DMS 273 treated with DMSO at 0.1 percent for 48 hours (cell line): ENCODE measurements at places on chromosomes 5 and 9.

DNA sequence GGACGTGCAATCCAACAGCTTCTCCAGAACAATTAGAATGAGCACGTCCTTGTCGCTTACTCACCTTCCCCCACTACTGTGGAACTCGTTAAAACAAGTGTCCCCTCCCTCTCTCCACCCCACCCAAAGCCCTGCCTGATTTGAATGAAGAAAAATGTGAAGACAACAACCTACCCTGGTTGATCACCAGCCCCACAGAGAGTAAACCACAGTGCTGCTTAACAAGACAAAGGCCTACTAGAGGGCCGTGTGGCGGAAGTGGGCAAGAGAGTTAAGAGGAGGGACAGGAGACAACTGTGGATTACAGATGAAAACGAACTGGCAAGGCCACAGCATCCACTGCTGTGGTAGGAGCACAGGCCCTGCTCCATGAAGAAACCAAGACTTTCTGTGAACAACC, 51.1 kb downstream of the CDK5RAP2 start:
- no peak for DNase-seq

DNA sequence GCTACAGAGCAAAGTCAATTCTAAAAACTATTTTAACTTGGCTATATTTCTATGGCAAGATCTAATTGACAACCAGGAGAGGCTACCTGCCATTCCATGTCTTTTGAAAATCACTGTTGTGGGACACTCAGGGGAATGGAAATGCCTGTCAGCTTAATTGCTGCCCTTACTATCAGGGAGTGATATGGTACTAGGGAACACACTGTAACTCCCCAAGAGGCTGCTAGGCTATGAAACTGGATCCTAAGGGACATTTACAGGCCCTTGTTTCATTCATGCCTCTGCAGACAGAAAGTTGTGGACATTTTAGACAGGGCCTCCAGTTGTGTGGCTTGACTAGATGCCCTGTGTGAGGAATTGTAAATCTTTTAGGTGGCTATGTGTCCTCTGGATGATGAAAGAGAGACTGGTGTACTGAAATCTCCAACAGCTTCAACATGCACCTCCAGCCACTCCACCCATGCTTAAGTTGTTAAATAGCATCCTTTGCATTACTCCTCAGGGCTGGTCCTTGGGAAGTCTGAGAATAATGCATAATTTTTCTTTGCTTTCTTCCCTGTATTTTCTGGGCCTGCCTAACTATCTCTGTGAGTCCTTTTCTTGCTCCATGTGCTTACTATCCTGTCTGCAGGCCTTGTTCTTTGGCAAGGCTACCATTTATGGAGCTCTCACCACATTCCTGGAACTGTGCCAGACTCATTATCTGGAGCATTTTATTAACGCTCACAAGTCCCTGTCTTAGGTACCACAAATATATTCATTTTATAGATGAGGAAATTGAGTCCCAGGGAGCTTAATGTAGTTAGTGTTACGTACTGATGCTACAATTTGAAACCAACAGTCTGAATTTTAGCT, 3.2 kb downstream of the MROH2B start:
- no peak for DNase-seq

- no peak for DNase-seq
Measured at GRCh38 chr9:109428854-109429253, 69.3 kb downstream of the PTPN3 start.

DNA sequence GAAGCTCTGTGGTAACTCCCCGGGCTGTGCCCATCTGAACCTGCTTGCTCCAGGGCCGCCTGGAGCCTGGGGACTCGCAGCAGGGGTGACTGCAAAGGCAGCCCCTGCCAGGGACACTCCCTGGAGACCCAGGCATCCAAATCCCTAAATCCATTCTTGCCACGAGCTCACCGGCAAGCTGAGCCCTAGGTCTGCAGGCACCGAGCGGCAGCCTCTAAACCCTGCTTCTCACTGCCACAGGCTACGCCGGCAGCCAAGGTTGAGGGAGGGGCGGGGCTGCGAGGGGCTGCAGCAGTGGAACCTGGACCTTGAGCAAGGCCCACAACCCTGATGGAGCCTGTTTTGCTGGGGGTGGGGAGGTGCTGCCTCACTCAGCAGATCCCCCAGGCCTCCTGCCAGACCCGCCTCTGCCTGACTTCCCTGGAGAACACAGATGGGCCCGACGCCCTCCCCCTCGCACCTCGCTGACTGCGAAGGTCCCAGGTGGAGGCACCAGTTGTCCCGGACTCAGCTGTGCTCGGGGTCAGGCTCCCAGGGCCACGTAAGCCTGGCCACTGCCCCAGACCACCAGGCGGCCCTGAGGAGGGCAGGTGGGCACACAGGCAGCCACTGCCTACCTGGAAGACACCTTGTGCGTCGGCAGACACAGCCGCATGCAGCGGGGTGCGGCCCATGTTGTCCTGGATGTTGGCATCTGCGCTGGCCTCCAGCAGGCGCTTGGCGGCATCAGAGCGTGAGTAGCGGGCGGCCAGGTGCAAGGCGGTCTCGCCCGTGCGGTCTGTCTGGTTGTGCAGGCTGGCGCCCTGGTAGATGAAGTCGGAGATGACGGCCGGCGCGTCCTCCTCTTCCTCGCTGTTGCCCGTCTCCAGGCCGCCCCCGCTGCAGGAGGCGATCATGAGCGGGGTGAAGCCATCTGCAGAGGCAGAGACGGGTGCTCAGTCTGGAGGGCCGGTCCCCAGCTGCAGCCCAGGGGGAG, 17.4 kb upstream of the SEC16A start:
- no peak for DNase-seq

DNA sequence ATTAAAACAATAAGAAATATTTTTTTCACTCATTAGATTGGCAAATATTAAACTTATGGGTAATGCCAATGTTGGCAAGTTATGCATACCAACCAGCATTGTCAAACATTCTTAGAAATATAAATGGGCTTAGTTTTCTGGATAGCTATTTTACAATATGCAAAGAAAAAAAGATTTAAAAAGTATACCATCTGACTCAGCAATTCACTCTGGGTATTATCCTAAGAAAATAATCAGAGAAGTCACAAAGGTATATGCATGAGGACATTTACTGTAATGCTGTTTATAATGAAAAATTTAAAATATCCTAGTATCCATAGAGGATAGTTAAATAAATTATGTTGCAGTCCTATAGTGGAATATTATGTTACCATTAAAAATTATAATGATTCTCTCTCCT, 57.4 kb upstream of the PTPDC1 start:
- DNase-seq, result no peak

- DNase-seq, result no peak
Measured at GRCh38 chr9:38286357-38286756, 106.1 kb upstream of the ALDH1B1 start.

- no peak for DNase-seq
Measured at GRCh38 chr5:149100331-149100730, 37.5 kb upstream of the SH3TC2 start.

- DNase-seq, result no peak
Measured at GRCh38 chr5:98638701-98639100, 134.8 kb upstream of the RGMB start.

- DNase-seq, result no peak
Measured at GRCh38 chr5:54837093-54837492, 148.3 kb downstream of the ESM1 start.

- no peak for DNase-seq
Measured at GRCh38 chr9:87433853-87434252, 63.8 kb upstream of the DAPK1 start.

DNA sequence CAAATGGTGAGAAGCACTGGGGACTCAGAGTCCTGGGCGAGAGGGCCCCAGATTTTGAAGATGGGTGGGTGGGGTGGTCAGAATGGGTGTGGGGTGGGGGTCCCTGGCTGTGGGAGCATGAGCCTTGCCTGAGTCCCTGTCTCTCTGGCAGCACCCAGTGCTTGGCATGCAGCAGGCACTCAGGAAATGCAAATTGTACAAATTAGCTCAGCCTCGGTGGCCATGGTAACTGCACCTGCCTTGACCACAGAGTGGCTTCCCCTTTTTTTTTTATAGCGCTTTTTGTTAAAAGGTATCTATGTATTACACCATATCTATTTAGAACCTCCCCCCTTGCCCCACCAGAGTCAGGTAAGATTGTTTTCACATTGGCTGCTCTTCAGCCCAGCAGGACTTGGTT, 19.2 kb upstream of the PITX1 start:
- no peak for DNase-seq

- DNase-seq, result no peak
Measured at GRCh38 chr5:161614342-161614741, 67.8 kb upstream of the GABRB2 start.

DNA sequence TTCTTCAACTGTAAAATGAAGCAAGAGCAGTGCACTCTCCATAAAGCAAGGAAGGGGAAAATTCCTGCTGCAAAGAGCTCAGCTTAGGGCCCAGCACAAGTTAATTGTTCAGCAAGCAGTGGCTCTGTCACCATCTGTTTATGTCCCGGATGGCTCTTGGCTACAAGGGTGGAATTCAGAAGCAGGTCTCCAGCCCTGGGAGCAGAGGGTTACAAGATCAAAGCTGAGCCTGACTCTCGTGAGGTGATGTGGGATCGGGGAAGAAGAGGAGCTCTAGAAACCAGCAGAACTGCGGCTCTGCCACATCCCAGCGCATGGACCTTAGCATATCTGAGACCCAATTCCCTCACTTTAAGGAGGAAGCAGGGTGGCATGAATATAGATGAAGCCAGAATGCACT, 25.2 kb upstream of the OLFM1 start:
- no peak for DNase-seq

DNA sequence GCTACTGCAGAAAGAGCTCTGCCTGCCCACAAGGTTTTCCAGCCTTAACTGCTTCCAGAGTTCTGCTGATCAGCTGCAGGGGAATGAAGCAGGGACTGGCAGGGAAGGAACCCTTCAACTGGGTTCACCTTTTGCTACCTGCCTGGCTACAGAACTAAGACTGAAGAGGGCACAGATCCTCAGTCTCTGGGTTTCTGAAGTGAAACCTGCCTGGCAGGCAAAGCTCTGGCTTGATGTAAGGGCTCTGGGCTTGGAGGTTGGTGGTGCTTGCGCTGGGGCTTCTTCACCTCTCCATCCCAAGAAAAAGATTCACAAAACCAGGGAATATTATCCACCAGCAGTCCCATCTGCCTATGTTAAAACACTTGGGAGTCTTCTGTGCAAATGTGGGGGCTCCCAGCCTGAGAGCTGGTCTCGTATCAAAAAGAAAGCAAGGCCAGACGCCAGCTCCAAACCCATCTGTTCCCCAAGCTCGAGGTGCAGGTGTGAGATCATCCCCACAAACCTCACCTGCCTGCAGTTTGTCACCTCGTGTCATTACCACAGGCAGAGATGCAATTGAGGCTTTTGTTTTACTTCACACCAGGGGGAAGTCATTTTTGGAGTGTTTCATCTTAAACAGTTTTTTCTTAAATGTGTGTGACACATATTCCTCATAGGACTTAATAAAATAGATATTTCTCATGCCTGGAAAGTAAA, 58.3 kb downstream of the BNC2 start:
- DNase-seq, result no peak

DNA sequence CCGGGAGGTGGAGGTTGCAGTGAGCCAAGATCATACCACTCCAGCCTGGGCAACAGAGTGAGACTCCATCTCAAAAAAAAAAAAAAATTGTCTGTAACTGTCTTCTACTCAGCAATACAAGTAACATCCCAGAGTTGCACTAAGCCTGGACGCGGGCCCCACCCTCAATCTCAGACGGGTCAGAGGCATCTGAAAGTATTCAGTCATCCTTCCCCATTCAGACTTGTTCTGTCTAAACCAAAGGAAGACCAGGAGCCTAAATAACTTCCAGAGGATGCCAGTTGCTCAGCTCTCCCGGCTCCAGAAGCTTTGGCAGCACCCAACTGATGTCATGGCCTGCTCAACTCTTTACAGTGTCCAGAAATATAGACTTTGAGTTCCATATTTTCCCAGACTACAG, 218.6 kb downstream of the AUH start:
- no peak for DNase-seq

GRCh38 chr9:23586906-23587305, 239.1 kb downstream of the ELAVL2 start:
- DNase-seq, result no peak

DNA sequence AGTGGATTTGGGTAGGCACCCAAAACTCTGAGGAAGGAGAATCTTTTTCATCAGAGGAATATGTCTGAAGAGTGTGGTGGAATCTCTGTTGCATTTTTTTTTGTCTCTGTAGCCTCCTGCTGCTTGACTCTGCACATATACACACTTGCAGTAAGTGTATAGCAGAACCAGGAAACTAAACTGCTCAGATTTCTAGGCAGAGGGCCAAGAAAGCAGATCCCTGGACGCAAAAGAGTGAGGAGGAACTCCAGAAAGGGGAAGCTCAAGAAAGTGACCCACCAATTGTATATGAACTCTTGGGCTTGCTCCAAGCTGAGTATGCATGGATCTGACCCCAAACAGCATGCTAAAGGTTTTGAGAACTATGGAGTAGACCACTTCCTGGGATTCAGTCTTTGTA, 181.8 kb downstream of the GADD45G start:
- DNase-seq, result no peak

- DNase-seq, result peak; percentile 14
Measured at GRCh38 chr9:125932012-125932411, 184.8 kb downstream of the PBX3 start.

DNA sequence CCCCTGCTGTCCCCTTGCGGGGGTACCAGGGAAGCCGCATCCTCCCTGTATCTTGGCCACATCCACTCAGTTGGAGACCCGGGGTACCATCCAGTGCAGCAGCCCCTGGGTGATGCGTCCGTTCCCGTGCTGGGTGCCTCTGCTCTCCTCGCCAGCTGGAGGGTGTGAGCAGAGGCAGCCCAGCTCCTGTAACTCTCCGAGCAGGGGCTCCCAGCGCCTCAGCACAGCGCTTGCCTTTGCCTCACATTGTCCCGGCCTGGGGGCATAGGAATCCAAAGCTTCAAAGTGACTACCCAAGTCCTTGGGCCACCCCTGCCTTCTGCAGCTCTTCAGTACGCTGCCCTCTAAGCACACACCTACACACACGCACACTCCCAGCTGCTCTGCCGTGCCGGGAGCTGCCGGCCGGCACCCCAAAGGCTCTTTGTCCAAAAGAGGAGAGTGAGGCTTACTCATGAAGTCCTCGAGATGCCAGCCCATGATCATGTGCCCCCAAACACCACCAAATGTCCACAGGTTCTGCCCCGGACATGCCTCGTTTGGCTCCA, 733 bp downstream of the ANGPTL2 start:
- DNase-seq, result no peak

GRCh38 chr9:88753691-88754367, 218.9 kb downstream of the NXNL2 start:
- peak; percentile 80 for DNase-seq

- DNase-seq, result no peak
Measured at GRCh38 chr5:165504674-165505073, 1999.3 kb downstream of the MAT2B start.

DNA sequence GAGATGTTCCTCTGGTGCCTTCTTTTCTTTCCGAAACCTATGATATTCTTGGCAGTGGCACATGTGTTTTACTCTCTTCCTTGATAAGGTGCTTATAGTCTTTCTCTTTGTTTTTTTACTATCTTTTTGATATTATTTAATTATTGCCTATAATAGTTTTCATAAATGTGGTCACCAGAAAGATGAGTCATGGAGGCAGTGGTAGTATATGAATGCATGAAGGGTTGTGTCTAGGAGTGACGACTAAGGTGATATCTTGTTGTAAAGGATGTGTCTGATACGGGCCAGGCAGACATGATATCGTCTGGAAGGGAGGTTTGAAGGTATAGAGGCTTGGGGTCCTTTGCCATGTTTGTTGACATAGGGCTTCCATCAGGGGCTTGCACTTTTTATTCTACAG, 36.8 kb downstream of the SLC44A1 start:
- no peak for DNase-seq

- DNase-seq, result no peak
Measured at GRCh38 chr9:21961569-21961968, 32.6 kb downstream of the CDKN2A start.
